ENCODE measurements at places on chromosomes 2 and 18. TPM values are rescaled to one million over a fixed set of nuclear protein-coding genes. Genes with fewer than 3 reads are reported as not detected.

The FOXD4L1 gene
- 0.10 TPM for total RNA-seq

- DNase-seq, result no peak
Measured at GRCh38 chr2:46719487-46719886, 196.1 kb downstream of the MCFD2 start.

The MSTN gene
- not detected for total RNA-seq

The PAX8 gene
- 0.65 TPM for total RNA-seq

DNA sequence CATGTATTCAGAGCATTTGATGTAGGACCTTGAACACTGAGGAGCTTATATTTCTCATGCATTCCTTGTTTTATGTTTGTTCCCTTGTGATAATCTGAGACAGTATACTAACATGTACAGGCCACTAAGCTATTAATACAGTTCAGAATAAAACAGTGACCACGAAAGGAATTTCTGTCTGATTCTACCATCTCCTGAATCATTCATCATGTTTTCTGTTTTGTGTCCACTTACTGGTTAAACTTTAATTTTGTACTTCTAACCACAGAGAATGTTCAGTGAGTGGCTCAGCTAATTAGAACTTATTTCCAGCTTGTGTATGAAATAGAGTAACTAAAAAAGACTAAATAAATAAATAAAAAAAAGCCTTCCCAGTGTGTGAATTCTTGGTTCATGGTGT lies 110.4 kb downstream of the LRP1B start:
- no peak for DNase-seq

DNA sequence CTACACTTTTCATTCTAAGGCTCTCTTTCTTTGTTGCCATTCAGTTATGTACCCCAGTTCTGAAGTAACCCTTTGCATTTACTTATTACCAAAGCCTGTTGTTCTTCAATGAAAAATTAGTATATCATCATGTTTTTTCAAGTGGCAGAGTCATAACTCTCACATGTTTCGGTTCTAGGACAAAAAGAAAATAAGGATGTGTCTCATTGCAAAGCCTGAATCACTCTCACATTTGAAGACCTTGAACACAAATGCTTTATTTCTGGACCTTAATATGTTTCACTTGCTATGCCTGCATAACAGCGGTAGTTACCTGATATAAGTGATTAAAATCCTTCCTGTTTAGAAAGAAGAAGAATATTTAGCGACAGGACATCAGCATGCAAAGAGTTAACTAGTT lies 49.1 kb downstream of the ZEB2 start:
- DNase-seq, result no peak

The OSBPL6 gene
- 1.8 TPM for total RNA-seq

- no peak for DNase-seq
Measured at GRCh38 chr2:126650994-126651393, 5.0 kb upstream of the GYPC start.

DNA sequence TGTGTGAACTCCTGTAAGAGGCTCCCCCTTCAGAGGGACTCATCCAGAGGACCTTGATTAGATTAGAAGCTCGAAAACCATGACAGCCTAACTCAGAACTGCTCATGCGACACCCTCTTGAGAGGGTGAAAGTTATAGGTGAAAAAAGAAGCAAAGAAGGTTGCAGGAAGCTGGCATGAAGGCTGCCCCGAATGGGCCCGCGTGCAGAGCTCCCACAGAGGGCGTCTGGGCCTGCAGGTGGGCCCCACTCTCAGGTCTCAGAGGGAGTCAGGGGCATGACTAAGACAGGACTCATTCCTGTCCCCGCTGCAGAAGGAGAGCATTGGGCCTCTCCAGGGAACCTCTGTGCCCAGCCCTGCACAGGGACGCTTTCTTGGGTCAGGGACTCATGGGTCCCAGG lies 235.4 kb downstream of the EIPR1 start:
- peak; percentile 23 for DNase-seq

- no peak for DNase-seq
Measured at GRCh38 chr2:231100990-231101389, 23.9 kb downstream of the HTR2B start.

- DNase-seq, result no peak
Measured at GRCh38 chr2:59080451-59081181, 839.5 kb upstream of the FANCL start.

All from left lobe of liver (tissue), 2 donors.